ENCODE measurements at places on chromosomes 5 and 9. TPM values are rescaled to one million over a fixed set of nuclear protein-coding genes. Genes with fewer than 3 reads are reported as not detected.

BTNL8 gene
- total RNA-seq, result 0.59 TPM

CEP72 gene
- total RNA-seq, result 11.9 TPM

EIF4E1B gene
- 0.54 TPM for total RNA-seq

IFNA2 gene
- total RNA-seq, result not detected

CFAP157 gene
- total RNA-seq, result 0.85 TPM

OSMR gene
- total RNA-seq, result 17.4 TPM

CNTNAP3B gene
- 4.1 TPM for total RNA-seq

- no peak for DNase-seq
Observed at GRCh38 chr9:91903126-91903911, 46.7 kb downstream of the ROR2 start.

DNA sequence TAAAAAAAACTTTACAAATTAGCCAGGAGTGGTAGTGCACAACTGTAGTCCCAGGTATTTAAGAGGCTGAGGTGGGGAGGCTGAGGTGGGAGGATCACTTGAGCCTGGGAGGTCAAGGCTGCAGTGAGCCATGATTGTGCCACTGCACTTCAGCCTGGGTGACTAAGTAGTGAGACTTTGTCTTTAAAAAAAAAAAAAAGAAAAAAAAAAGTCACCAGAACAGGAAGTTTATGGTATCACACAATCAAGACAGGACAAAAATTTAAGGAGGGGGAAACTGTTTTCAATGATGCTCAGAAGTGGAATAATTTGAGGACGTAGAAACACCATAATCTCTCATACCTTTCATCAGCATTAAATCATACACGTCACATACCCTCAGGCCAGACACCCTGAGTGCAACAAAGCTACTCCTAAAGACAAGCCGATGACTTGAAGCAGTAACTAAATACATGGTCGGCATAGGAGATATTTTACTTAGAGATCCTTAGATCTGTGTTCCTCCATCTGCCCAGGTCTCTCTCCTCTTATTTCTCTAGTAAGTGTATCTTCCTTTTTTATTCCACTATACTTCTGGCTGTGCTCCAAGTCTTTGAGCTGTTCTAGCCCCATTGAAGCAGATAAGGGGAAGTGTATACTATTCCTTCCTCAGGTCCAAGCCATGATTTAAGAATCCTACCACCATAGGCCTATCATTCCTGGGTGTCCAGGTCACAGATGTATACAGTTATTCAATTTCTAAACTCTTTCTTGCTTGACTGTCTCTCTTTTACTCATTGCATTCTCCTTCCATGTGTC lies 91.3 kb upstream of the APC start:
- no peak for DNase-seq

DNA sequence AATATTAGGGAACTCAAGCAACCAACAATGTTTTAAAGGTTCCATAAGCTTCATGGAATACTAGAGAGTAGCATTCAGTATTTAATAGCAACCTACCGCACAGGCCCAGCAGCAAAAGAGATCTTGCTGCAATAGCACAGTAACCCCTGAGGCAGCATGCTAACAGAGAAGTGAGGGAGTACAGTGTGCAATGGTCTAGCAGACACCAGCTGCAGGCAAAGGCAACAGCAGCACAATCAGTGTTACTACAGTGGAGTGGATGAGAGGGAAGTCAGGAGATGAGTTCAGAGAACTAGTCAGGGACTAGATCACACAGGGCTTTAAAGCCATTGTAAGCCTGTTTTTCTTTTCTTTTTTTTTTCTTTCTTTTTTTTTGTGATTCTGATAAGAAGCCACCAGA lies 2.8 kb downstream of the TICAM2 start:
- DNase-seq, result no peak

GRCh38 chr9:109033941-109034700 lies 20.8 kb upstream of the CTNNAL1 start:
- no peak for DNase-seq

DNA sequence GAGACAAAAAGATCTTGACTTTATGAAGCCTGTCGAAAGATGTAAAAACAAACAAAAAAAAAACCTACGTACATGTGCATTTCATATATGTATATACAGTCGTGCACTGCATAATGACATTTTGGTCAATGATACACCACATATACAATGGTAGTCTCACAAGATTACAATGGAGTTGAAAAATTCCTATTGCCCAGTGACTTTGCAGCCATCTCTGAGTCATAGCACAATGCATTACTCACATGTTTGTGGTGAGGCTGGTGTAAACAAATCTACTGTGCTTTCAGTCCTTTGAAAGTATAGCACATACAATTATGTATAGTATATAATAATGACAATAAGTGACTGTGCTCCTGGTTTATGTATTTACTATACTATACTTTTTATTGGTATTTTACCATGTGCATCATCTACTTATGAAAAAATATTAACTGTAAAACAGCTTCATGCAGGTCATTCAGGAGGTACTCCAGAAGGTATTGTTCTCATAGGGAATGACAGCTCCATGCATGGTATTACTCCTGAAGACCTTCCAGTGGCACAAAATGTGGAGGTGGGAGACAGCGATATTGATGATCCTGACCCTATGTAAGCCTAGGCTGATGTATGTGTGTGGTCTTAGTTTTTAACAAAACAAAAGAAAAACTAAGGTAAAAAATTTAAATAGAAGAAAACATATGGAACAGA lies 73.7 kb upstream of the FST start:
- no peak for DNase-seq

- DNase-seq, result no peak
Observed at GRCh38 chr5:14479143-14479696, 102.4 kb upstream of the OTULINL start.

- no peak for DNase-seq
Observed at GRCh38 chr9:86644675-86645034, 290.4 kb upstream of the TUT7 start.

- DNase-seq, result no peak
Observed at GRCh38 chr5:100779669-100780375, 123.3 kb downstream of the ST8SIA4 start.

DNA sequence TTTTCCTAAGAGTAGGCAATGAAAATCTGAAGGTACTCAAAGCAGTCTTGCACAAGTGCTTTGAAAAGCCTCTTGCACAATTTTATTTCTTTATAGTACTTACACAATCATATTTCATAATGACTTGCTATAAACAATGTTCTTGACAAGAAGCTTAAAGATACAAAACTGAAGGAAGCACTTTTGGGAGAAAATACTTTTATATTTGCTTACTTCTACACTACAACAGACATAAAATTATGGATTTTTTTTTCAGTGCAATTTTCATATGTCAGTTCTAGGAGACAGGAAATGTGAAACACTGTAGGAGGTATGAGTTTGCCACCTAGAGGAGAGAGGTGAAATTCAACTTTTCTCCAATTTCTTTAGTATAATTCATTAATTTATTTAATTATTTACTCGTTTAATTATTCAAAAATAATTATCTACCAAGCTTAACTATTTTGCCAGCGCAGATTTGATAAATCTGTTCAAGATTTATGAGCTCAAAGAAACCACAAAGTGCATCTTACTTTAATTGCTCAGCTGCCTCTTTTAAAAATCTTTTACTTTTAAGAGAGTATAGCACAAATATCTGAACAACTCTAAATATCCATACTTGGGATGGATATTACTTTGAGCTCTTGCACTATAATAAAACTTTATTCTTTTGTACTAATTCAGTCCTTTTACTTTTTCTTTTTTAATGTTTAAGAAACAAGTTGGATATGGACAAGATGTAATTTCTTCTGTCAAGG lies 29.0 kb upstream of the CDKN2B start:
- no peak for DNase-seq

- no peak for DNase-seq
Observed at GRCh38 chr5:145903867-145904266, 31.1 kb upstream of the GRXCR2 start.

DNA sequence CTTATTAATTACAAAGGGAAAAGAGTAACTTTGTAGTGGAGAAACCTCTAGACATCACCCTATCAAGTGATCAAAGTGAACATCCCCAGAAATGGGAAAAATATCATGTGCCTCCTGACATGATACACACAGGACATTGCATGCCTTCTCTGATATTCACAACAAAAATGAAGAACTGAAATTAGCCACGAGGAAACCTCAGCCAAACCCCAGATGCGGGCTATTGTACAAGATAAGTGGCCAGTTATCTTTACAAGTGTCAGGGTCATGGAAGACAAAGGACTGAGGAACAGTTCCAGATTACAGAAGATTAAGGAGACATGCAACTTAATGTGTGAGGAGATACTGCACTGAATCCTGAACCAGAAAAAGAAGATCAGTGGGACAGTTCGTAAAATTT lies 23.8 kb upstream of the NPM1 start:
- no peak for DNase-seq

- no peak for DNase-seq
Observed at GRCh38 chr9:115204904-115205453, 87.0 kb upstream of the TNC start.

DNA sequence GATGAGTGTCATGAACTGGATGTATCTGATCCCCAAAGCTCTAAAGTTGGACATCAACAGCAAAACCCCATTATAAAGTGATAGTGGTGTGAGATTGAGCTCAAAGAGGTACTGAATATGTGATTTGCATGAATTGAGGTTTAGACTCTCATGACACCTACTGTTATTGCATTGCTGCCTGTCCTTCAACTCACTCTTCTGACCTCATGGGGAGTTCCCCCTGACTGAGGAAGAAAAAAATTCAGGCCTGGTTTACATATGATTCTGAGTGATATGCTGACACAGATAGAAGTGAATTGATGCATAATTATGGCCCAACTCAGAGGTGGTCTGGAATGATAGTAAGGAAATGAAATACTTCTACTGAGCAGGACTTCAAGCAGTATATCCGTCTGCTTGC lies 76.2 kb upstream of the CHD1 start:
- no peak for DNase-seq

GRCh38 chr5:360257-361027 lies 38.9 kb downstream of the AHRR start:
- DNase-seq, result no peak

- DNase-seq, result no peak
Observed at GRCh38 chr5:10120934-10121333, 128.8 kb downstream of the ATPSCKMT start.

DNA sequence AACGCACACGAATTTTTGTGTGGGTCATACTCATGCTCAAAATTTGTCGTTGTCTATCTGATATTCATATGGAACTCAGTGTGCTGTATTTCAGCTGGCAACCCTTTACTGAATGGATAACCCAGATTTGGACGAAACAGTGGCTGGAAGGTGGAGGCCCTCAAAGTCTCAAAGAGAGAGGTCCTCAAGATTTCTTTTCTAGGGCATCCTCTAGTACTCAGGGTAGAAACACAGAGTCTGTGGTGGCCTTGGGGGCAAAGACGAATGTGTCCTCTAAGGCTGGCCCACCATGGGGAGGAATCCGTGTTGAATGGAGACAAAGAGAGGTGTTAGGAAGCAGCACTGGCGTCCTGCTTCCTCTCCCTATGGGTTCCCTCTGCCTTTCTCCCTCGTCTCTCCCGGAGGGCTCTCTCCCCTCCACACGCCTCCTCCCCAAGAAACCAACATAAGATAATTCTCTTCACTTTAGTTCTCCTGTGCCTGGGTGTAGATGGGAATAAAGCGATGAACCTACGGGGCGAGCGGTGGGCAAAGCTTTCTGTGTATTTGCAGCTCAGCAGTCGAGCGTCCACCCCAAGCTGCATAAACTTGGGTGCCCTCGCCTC lies 333.7 kb downstream of the CWC27 start:
- peak; percentile 14 for DNase-seq

DNA sequence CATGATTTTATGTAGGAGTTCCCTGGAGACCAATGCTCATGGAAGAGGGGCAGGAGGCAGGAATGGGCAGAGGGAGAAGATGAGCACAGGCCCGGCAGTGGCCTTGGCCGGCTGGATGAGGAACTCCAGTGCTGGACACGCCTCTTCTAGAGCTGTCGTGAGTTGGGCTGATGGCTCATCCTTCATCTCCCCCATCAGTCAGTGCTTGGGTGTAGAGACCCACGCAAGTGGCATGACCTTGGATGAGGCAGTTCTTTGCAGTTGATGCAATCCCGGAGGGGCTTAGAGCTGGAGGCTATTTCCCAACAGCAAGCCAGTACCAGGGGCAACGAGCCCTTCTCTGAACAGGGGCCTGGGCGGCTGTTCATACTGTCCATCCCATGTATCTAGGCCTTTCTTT lies 25.5 kb upstream of the ARAP3 start:
- no peak for DNase-seq

GRCh38 chr9:81827616-81828296 lies 100.5 kb upstream of the SPATA31D4 start:
- no peak for DNase-seq

DNA sequence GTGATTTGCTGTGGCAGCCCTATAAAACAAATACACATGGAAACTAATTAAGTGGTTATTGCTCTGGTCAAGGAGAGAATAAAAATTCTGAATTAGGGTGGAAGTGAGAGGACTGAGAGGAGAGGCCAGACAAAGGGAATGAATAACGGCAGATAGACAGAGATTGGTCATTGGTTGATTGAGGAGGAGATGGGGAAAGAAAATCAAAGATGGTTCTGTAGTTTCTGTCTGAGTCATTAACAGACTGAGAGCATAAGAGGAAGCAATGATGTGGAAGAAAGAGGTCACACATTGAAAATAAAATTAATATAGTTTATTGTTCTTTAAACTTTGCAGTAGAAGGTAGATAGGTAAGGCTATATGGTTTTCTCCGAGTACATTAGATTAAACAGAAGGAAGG lies 469.8 kb downstream of the ACTL7B start:
- no peak for DNase-seq

DNA sequence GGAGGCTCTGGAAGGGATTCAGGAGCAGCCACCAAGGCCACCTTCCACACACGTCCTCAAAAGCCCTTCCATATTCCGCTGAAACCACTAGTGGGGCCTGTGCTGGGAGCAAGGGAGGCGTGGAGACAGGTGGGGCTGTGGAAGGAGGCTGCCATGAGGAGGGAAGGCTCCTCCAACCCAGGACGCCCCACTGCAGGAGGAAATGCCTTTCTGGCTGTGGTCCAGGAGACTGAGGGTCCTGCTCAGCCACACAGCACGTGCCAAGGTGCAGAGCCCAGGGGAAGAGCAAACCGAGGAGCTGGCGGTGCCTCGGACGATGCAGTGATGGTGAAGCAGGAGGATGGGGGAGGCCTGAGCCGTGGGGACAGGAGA lies 49.5 kb downstream of the ADAMTS2 start:
- no peak for DNase-seq

Data from endothelial cell (in vitro differentiated cells).